ENCODE measurements at places on chromosomes 3 and 15. TPM values are rescaled to one million over a fixed set of nuclear protein-coding genes. Genes with fewer than 3 reads are reported as not detected.

The RAB5A gene
- 87.8 TPM for total RNA-seq

The CCR9 gene
- not detected for total RNA-seq

The HGD gene
- total RNA-seq = 0.14 TPM

The GP5 gene
- total RNA-seq = under 0.01 TPM

The RPP25 gene
- 15.0 TPM for total RNA-seq

The MINAR1 gene
- 0.66 TPM for total RNA-seq

The GOLGA6D gene
- not detected for total RNA-seq

The LMAN1L gene
- not detected for total RNA-seq

The C3orf22 gene
- not detected for total RNA-seq

The SERINC4 gene
- not detected for total RNA-seq

The DLEC1 gene
- total RNA-seq = under 0.01 TPM

The ZPLD1 gene
- 0.14 TPM for total RNA-seq

The GOLGA6L9 gene
- 1.0 TPM for total RNA-seq

The ERICH6 gene
- 0.14 TPM for total RNA-seq

The LDHAL6B gene
- not detected for total RNA-seq

The ZCWPW2 gene
- 0.72 TPM for total RNA-seq

The RPL32 gene
- total RNA-seq = 975 TPM

The TEX55 gene
- total RNA-seq = not detected

The SPINT1 gene
- 1.3 TPM for total RNA-seq

The ASB14 gene
- not detected for total RNA-seq

The THRB gene
- total RNA-seq = 0.66 TPM

The GMNC gene
- 0.14 TPM for total RNA-seq

The FHIT gene
- total RNA-seq = not detected

The AGTR1 gene
- 0.22 TPM for total RNA-seq

The NME9 gene
- total RNA-seq = not detected

The IGSF10 gene
- total RNA-seq = 0.14 TPM

The BOC gene
- total RNA-seq = 4.9 TPM

The PDIA3 gene
- 140 TPM for total RNA-seq

The ADAMTS7 gene
- total RNA-seq = 7.7 TPM

The FAM43A gene
- total RNA-seq = 96.5 TPM

The TRH gene
- not detected for total RNA-seq

The ALS2CL gene
- total RNA-seq = 1.3 TPM

The EOMES gene
- total RNA-seq = not detected

The TMCO5A gene
- not detected for total RNA-seq

The FAM81A gene
- total RNA-seq = not detected

The AQP9 gene
- under 0.01 TPM for total RNA-seq

The UACA gene
- total RNA-seq = 382 TPM

The ARHGAP31 gene
- 19.5 TPM for total RNA-seq

The C2CD4B gene
- not detected for total RNA-seq

The TP63 gene
- total RNA-seq = under 0.01 TPM

The CCR8 gene
- total RNA-seq = not detected

The GOLGA8O gene
- total RNA-seq = 0.44 TPM

Measured in placental pericyte (primary cell).